Foreskin fibroblast (primary cell): ENCODE measurements at places on chromosomes 5 and 9.
A peak's percentile ranks its signal among the peaks of the same experiment; 100 is the strongest.

GRCh38 chr5:175242207-175242606 lies 201.8 kb downstream of the DRD1 start:
- DNase-seq = no peak

- DNase-seq = no peak
Observed at GRCh38 chr5:137989419-137989818, 43.5 kb downstream of the FAM13B start.

DNA sequence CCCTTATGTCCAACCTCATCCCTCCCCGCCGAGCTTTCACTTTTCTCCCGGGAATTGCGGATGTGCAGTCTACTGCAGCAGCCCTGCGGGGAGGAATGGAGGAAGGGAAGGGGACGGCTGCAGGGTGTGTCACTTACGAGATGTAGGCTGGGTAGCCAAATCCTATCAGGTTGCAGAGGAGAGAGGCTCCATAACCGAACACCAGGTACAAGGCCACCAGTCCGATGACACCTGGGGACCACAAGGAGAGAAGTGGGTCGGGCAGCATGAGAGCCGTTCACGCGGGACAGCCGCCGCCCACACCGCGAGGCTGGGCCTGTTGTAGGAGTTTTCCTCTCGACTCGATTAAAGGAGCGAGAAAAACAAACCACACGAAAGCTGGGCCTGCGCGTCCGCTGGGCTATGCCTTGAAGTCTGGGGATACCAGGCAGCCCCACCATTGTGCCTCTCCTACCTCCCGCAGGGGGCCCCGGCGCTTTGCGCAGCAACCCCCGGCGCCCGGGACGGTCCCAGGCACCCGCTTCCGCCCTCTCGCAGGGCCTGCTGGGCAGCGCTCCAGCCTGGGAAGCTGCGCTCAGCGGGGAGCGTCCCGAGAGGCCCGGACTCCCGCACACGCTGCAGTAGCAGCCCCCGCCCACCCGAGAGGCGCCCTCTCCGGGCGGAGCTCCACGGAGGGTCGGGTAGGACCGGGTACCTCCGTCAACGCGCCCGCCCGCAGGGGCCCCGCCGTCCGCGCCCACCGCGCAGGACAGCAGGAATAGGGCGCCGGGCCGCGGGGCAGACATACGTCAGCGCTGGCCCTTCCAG lies 798 bp downstream of the REEP5 start:
- peak; percentile 56 for DNase-seq

DNA sequence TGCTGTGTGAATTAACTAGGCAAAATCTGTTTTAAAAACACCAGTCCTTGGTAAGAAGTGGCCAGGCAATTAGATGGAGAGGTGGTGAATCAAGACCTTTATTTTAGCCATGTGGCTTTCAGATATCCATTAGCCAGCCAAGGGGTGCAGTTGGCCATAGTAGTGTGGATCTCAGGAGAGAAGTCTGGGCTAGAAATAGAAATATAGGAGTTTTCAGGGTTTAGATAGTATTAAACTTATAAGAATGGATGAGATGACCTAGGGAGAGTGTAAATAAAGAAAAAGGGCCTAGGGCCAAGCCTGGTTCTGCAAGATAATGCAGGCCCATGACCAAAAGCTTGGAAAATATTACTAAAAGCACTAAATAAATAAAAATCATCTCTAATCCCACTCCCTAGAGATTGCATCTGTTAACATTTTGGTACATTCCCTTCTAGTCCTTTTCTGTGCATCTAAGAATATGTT lies 40.3 kb upstream of the KIF2A start:
- no peak for DNase-seq

- DNase-seq = no peak
Observed at GRCh38 chr5:172213126-172213525, 19.2 kb downstream of the EFCAB9 start.

- DNase-seq = no peak
Observed at GRCh38 chr5:157116483-157116954, 7.7 kb upstream of the HAVCR2 start.

- DNase-seq = no peak
Observed at GRCh38 chr5:180138214-180138975, 66.8 kb upstream of the RNF130 start.

- DNase-seq = no peak
Observed at GRCh38 chr9:32424616-32425015, 40.2 kb downstream of the ACO1 start.

- no peak for DNase-seq
Observed at GRCh38 chr9:125190361-125190801, 778 bp upstream of the PPP6C start.

DNA sequence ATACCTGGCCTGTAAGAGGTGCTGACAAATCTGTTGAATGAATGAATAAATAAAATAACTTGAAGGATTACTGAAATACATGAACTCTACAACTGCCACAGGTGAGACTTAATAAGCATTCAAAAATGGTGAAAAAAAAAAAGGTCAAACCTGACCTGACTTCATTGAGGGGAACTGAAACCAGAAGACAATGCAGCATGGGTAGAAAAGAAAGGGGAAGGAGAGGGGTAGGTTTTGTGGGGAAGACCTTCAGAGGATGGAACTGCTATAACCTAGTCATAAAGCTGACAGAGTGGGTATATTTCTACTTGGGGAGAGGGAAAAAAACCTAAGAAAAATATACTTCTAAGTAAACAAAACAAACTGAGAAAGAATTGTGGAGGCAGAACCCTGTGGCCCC lies 56.6 kb downstream of the RASEF start:
- DNase-seq = no peak

GRCh38 chr9:129194221-129194620 lies 16.2 kb upstream of the IER5L start:
- no peak for DNase-seq

- DNase-seq = peak; percentile 90
Observed at GRCh38 chr5:154371687-154372086, 74.1 kb upstream of the SAP30L start.

- peak; percentile 54 for DNase-seq
Observed at GRCh38 chr5:31362529-31362900, 169.0 kb downstream of the CDH6 start.

DNA sequence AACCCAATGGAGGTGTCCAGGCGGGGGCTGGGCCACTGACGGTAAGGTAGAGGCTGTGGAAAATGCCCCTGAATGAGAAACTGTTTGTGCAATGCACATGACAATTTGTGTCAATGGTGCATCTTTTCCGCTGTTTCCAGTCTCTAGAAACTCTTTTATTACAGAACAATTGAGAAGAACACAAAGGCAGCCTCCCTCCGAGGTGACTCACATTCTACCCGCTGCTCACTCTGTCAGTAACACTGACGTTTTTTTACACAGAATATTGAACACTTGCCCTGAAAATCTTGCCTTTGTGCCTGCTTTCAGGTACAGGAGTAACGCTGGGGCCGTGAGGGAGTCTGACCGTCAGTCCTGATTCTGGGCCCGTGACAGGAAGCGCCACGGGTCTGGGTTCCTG lies 11.7 kb upstream of the TENT4A start:
- DNase-seq = no peak

GRCh38 chr9:76379494-76379893 lies 14.7 kb downstream of the RFK start:
- no peak for DNase-seq

- DNase-seq = no peak
Observed at GRCh38 chr9:83106263-83106662, 43.3 kb upstream of the RASEF start.

DNA sequence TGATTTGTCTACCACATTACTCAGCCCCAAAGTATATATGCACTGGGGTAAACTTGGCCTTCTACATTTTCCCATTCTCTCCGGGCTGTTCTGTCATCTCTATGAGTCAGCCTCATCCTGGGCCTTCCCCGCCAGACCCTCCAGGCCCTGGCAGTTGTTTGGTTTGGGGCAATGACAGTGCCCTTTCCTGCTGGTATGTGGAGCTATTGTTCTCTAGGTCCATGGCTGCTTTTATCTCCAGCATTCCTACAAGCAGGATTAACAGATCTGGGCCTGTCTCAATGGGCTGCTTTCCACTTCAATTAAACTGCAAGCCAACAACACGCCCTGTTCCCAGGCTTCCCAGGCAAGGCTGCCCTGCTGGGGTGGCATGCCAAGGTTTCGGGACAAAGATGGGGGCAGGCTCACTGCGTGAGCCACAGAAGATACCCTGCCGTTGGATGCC lies 136.4 kb downstream of the SLIT3 start:
- DNase-seq = peak; percentile 72

GRCh38 chr9:132383462-132383883 lies 23.2 kb downstream of the TTF1 start:
- DNase-seq = no peak

GRCh38 chr9:34630402-34631154 lies 1.7 kb upstream of the ARID3C start:
- DNase-seq = peak; percentile 59

- DNase-seq = no peak
Observed at GRCh38 chr9:109206670-109207069, 39.6 kb upstream of the FRRS1L start.
